ENCODE measurements at places on chromosomes 2 and 18.

- DNase-seq: no peak
Observed at GRCh38 chr18:43964666-43965065, 687.4 kb upstream of the SYT4 start.

DNA sequence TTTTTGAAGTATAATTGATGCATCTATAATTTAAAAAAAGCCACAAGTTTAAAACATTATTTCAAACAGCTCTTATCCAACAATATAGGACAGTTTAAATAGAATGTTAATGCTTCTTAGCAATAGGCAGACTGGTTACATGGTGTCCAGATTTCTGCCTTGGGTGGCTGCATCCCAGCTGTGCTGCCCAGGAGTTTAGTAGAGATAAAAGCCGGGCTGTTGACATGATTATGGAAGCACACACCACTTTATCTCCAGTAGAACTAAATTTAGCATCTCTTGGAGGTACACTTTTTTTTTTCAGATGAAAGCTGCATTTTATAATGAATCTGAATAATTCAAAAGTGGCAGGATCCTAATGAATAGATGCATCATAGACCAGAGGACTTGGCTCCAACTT lies 309.7 kb downstream of the PLCL1 start:
- no peak for DNase-seq

GRCh38 chr2:184743096-184743495 lies 144.8 kb downstream of the ZNF804A start:
- no peak for DNase-seq

GRCh38 chr2:199163613-199164458 lies 293.9 kb downstream of the SATB2 start:
- DNase-seq: no peak

GRCh38 chr2:120673571-120674061 lies 62.1 kb upstream of the GLI2 start:
- DNase-seq: no peak

DNA sequence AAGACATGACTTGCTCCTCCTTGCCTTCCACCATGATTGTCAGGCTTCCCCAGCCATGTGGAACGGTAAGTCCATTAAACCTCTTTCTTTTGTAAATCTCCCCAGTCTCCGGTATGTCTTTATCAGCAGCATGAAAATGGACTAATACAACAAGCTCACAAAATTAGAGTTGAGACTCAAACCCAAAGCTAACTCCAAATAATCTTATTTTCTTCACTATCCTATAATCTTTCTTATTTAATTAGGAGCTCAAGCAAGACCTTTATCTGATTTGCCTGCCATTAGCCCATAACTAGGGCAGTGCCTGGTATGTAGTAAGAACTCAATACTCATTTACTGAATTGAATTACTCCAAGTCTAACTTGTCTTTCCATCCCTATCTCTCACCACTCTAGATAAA lies 289.2 kb downstream of the SUCLG1 start:
- no peak for DNase-seq

GRCh38 chr2:9613291-9613690 lies 17.5 kb downstream of the YWHAQ start:
- DNase-seq: peak; percentile 38

- DNase-seq: no peak
Observed at GRCh38 chr18:45565280-45565970, 49.9 kb upstream of the SLC14A2 start.

DNA sequence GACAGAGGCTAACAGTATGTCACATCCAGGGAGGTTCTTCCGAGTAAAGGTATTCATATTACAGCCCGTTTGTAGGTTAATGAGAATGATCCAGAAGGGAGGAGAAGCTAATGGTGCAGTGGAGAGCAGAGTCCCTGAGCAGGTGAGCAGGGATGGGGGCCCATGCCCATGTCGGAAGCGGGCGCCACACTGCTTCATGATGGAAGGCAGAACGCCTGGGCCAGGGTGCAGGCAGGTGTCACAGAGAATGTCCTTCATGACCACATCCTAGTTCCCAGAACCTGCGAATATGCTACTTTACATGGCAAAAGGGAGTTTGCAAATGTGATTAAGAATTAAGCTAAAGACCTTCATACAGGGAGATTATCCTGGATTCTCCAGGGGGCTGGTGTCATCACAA lies 4.0 kb downstream of the HES6 start:
- no peak for DNase-seq

DNA sequence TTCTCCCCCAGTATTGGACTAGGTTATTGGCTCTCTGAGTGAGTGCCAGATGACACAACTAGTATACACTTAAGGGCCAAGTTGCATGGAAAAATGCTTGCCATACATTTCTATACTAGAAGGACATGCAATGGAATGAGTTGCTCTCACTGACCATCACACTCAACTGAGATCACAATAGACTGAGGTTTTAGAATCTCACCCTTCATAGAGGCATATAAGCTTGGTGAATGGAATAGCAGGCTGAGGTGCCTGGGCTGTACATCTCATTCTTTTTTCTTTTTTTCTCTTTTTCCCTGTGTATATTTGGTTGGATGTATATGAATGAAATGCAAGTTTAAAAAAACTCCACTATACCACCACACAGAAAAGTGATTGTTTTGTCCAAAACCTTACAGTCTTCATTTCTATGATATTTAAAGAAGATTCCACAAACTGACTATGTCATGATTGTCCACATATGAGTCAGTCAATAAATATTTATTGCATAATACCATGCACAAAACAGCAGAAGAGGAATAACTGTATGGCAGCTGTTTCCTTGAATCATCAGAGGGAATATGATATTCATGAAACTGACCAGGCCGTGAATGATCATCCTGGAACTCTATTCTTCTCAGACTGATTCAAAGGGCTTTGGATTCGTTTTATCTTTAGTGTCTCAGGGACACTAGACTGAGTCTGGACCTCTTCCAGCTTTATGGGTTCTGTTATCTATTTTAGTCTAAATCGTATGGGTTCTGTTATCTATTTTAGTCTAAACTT lies 122.6 kb upstream of the STK17B start:
- peak; percentile 66 for DNase-seq

GRCh38 chr18:43635397-43635796 lies 358.1 kb upstream of the SYT4 start:
- no peak for DNase-seq

DNA sequence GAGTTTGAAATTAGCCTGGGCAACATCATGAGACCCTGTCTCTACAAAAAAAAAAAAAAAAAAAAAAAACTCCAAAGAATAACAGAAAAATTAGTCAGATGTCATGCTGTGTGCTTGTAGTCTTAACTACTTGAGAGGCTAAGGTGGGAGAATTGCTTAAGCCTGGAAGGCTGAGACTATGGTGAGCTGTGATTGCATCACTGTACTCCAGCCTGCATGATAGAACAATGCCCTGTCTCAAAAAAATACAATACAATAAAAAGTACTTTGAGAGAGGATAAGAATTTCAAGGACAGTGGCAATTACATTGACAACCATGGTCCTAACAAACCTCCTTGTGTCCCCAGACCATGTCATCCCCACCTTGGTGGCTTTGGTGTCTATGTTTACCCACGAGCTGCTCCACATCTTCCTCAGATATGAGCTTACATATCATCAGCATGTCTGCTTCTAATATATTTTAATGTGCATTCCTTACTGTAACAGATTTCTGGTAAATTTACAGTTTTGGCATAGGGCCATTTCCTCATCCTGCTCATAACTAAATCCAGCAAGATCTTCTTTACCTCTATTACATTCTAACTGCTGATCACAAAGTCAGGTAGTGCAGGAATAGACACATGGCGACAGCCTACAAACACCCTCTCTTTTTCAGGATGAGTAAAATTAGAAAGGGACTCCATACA lies 437.7 kb upstream of the HNRNPA3 start:
- no peak for DNase-seq

DNA sequence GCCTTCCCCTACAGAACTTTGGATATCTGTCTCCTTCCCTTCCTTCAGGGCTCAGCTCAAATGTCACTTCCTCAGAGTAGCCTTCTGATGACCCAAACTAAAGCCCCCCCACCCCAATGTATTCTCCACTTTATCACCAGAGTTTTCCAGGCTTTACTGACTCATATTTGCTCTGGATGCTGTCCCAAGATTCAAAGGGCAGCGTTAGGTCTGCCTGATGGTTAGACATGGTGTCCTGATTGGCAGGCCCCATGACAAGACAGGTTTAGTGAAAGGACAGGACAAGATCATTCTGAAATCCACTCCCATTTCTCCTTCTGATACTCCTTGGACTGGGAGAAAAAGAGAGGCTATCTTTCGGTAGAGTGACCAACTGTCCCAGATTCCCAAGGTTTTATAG lies 22.6 kb upstream of the RPIA start:
- DNase-seq: no peak

GRCh38 chr2:195795879-195796278 lies 138.9 kb downstream of the SLC39A10 start:
- no peak for DNase-seq

GRCh38 chr2:65687614-65688013 lies 255.2 kb upstream of the SPRED2 start:
- DNase-seq: no peak

DNA sequence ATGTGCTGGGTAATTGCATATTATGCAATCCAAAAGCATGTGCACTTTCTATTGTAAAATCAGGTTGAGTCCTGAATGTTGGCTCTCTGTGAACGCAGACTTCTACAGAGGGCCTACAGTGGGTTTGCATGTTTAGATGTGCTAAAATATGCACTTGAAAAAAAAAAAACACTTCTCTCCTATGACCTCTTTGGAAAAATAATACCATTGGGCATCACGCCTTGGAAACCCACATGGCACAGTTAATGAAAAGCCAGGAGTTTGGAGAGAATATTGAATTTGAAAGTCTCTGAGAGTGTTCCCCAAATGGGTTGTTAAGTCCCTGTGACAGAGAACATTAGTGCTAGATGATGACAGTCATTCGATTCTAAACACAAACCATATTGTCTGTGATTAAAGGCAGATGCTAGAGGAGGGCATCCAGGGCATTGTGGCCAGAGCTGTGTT lies 710.4 kb upstream of the PIK3C3 start:
- no peak for DNase-seq

DNA sequence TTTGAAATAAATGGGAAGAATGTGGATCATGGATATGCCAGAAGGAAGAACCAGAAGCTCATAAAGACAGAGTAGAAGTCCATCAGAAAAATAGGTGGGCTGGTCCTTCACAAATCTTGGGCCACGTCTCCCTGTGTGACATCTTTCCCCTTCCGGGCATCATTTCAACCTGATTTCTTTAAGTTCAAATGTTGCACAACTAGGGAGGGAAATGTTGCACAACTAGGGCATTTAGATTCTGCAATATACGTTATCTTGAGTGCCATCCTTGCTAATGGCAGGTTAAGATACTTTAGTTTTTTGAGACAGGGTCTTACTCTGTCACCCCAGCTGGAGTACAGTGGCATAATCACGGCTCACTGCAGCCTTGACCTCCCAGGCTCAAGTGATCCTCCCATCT lies 129.6 kb downstream of the CERS6 start:
- DNase-seq: no peak
